ENCODE measurements at places on chromosomes 4 and X.

DNA sequence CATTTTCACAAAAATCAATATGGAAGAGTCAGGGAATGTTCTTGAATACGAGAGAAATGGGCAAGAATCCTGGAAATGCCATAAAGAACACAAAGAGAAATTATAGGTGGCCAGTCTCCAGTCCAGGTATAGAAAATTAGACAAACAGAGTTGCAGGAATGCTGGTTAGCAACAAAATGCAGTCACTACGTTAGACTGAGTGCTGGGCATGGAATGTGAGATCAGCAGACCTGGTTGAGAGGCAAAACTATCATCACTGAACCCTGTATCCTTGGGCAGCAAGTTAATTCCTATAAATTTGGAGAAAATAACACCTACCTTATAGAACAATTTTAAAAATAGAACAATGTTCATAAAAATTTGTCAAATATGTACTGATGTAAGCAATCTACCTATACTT, 417.4 kb downstream of the INPP4B start:
- no peak for DNase-seq

- no peak for DNase-seq
Observed at GRCh38 chrX:32408389-32408788, 803.0 kb downstream of the DMD start.

DNA sequence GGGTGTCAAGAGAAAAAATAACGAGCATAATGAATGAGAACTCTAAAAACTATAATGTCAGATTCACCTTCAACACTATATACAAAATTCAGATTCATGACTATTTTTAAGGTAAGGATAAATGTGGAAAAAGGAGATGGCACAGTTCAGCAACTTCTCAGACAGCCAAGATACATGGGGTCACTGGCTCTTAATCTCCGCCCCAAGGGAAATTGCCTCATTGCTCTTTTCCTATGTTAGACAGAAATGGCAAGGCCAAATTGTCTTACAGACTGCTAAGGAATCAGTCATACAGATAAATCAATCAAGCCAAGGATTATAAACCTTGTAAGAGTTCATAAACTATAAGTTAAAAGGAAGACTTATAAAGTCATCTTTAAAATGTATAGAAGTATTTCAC, 183.4 kb downstream of the OPHN1 start:
- DNase-seq, result no peak

- DNase-seq, result no peak
Observed at GRCh38 chrX:21699136-21699535, 41.0 kb upstream of the KLHL34 start.

GRCh38 chr4:40323866-40324265, 11.3 kb upstream of the CHRNA9 start:
- no peak for DNase-seq

- no peak for DNase-seq
Observed at GRCh38 chr4:89915937-89916336, 21.3 kb downstream of the MMRN1 start.

- no peak for DNase-seq
Observed at GRCh38 chrX:68719181-68719903, 71.9 kb downstream of the STARD8 start.

GRCh38 chrX:154020536-154021115, 924 bp upstream of the IRAK1 start:
- DNase-seq, result no peak

DNA sequence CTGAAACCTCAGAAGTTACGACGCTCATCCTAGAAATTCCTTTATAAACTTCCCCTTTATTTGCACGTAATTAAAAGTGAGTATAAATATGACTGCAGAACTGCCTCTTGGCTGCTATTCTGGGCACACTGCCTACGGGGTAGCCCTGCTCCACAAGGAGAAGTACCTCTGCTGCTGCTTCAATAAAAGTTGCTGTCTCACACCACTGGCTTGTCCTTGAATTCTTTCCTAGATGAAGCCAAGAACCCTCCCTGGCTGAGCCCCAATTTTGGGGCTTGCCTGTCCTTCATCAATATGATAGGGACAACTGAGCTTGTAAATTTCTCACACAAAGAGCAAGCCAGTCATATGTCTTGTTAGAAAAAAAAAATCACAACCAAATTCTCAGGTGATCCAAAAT, 115.8 kb downstream of the VEGFC start:
- DNase-seq, result no peak
